Aorta (tissue), 5 donors: ENCODE measurements at places on chromosomes 4 and X. TPM values are rescaled to one million over a fixed set of nuclear protein-coding genes. Genes with fewer than 3 reads are reported as not detected.

The PRR32 gene
- total RNA-seq, result not detected

The SOX3 gene
- total RNA-seq, result not detected

The SRPK3 gene
- 5.4 TPM for total RNA-seq

GRCh38 chr4:28378109-28378830 is 1517.6 kb downstream of the STIM2 start:
- H3K27me3 ChIP-seq, result no peaks in the 10 kb centered on the region
- no peaks in the 10 kb centered on the region for H3K4me1 ChIP-seq
- no peak overlapping the region for H3K4me3 ChIP-seq
- no peak for DNase-seq
- no peak overlapping the region for H3K27ac ChIP-seq
- no peaks in the 10 kb centered on the region for H3K36me3 ChIP-seq

GRCh38 chr4:60016971-60017370 is 1183.2 kb upstream of the ADGRL3 start:
- no peak for DNase-seq
- H3K36me3 ChIP-seq, result no peaks in the 10 kb centered on the region
- no peak overlapping the region for H3K27ac ChIP-seq
- no peak overlapping the region for H3K4me3 ChIP-seq

DNA sequence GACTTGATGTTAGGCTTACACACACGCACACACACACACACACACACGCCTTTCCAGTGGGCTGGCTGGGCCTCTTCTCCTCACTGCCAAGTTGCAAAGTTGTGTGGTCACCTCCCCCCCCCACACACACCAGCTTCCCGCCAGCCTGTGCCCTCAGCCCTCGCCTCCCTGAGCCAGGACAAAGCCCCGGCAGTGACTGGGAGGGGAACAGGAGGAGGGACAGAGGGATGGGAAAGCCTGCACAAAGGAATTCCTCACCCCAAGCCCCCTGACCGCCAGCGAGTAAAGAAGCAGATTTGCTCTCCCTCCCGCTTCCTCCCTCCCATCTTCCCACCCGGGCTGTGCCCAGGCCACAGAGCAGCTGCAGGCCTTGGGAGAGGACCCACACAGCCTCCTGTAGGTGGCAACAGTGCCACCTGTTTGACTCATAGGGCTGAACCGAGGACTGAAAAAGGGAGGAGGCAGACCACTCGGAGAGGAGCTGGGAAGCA is at the start of gene GDPD2:
Gene GDPD2 (plus strand): TSS at position 464 of the 491 bp plus-strand sequence. CDS start 1,671 bp downstream, outside the sequence.
- H3K4me3 ChIP-seq, result no peak within 1 kb of the TSS
- DNase-seq, result no peak
- H3K27ac ChIP-seq, result no peak within 1 kb of the TSS
